Suppressor macrophage (primary cell): ENCODE measurements at places on chromosomes 1 and 21.
A peak's percentile ranks its signal among the peaks of the same experiment; 100 is the strongest.

GRCh38 chr21:46448108-46448507 lies 10.6 kb upstream of the DIP2A start:
- no peak for DNase-seq

DNA sequence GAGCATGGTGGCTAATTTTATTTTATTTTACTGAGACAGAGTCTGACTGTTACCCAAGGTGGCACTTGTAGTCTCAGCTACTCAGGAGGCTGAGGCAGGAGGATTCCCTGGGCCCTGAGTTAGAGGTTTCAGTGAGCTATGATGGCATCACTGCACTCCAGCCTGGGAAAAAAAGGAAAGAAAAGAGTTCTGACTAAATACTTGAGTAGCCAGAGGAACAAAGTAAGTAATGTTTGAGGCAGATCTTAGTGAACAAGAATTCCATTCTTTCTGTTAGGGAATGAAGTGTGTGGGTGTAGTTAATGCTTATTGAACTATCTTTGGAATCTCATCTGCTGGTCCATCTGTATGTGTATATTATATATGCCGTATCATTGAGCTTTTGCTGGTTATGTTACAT lies 13.1 kb upstream of the EVI5 start:
- DNase-seq: no peak

GRCh38 chr1:3257788-3258187 lies 188.8 kb downstream of the PRDM16 start:
- DNase-seq: peak; percentile 1

DNA sequence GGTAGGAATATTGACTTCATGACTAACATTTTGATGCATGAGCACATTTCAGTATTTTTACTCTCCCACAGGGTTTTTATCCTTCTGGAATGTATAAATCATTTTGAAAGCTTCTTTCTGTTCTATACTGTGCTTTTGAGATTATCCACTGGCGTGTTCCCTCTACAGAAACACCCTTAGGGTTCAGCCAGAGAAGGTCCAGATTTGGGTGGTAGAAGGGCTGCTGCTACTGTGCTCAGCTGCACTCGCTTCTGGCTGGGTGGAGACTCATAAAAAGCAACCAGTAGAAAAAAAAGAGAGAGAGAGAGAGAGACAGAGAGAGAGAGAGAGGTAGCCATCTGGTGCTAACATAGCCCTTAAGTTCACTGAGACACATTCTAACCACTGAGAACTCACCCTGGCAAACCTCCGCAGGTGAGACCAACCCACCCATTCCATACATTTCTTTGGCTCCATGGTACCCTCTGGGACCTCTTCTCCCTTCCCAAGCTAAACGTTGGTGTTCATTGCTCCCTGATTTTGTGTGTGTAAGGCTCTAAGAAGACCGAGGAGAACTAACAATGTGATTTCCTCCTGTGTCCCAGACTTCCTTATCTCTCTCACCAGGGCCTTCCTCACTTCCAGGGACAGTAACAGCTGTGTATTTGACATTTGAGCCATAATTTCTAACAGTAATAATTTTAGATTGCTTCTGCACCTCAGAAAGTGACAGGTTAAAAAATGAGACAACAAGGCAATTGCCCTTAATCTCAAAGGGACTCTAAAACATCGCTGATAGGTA lies 7.2 kb downstream of the APCS start:
- no peak for DNase-seq

GRCh38 chr21:40299451-40299850 lies 432.2 kb downstream of the PCP4 start:
- DNase-seq: no peak

- DNase-seq: no peak
Measured at GRCh38 chr1:231487910-231488309, 40.6 kb upstream of the TSNAX start.

DNA sequence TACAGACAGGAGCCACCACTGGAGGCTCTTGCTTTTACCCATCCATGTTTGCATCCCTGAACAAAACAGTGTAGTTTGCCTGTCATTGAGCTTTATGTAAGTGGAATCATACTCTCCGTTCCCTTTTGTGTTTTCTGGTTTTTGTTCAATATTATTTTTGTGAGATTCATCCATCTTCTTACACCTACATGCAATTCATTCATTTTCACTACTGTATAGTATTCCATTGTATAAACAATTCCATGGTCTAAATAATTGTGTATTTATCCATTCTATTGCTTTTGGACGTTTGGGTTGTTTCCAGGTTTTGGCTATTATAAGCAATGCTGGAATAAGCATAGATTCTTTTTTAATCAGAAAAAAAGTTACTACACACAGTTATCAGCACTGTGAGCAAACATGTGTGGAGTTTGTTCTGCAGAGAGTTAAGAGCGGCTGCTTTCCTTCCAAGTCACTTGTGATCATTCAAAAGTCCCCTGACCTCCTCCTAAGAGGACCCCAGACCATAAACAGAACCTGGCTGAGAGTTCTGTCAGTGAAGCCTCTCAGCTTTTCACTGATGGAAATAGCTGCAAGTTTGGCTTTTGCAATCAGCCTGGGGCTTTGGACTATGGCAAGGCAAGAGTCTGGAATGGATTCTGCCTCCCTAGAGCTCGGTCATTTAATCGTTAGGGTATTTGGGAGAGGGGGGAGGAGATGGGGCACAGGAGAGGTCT lies 5.1 kb upstream of the GPR157 start:
- no peak for DNase-seq

GRCh38 chr21:28904961-28905435 lies 87.7 kb downstream of the LTN1 start:
- DNase-seq: no peak

DNA sequence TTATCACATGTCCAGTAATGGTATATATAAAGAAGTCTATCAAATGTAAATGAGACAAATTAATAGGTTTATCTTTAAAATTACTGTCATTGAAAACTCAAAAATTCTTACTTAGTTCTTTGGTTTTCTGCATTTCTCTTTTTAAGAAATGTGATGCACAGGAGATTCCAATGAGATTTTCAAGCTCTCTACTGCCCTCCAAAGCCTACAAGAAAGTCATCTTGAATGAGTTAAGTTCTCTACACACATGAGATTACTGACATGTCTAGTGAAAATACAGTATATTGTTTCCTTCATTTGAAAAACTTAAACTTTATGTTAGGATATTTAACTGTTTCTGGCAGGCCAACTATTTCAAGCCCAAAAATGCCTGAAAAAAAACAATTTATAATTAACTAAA lies 68.8 kb downstream of the ITGB3BP start:
- DNase-seq: no peak

- no peak for DNase-seq
Measured at GRCh38 chr1:184473176-184473966, 86.5 kb downstream of the C1orf21 start.

DNA sequence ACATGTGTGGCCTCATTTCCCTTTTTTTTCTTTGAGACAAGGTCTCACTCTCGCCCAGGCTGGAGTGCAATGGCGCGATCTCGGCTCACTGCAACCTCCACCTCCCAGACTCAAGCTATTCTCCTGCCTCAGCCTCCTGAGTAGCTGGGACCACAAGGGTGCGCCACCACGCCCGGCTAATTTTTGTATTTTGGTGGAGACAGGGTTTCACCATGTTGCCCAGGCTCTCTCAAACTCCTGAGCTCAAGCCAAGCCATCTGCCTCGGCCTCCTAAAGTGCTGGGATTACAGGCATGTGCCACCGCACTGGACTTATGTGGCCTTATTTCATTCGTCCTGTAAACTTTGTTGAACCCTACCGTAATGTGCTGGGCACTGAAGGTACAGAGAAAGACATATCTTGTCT lies 569 bp upstream of the WARS2 start:
- peak; percentile 33 for DNase-seq

DNA sequence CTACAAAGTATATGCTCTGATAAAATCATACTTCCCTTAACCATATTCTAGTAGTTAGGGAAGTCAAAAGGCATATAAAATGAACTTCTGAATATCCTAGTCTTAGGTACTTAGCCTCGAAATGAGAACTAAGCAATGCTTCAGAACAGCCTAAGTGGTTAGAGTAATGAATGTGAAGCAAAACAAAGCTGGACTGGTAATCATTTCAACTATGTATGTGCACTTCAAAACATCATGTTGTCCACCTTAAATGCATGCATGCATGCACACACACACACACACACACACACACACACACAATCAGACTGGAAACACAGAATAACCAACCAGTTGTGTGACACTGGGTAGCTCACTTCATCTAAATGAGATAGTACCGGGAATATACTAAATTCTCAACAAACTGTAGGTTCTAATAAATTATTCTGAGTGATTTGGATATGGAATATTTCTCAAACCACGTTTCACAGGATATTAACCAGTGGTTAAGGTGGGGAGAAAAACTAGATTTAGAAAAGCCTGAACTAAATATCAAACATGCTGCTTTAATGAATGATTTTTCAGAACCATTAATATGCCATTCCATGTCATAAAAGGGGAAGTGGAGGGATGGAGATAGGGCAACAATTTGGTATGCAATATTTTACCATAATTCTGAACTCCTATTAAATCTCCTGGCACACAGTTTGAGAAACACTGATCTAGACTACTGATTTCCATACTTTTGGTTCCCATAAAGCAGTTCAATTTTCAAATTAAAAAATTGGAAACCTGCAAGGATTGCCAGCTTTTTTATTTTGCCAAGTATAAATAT lies 19.5 kb downstream of the RNF115 start:
- peak; percentile 9 for DNase-seq

DNA sequence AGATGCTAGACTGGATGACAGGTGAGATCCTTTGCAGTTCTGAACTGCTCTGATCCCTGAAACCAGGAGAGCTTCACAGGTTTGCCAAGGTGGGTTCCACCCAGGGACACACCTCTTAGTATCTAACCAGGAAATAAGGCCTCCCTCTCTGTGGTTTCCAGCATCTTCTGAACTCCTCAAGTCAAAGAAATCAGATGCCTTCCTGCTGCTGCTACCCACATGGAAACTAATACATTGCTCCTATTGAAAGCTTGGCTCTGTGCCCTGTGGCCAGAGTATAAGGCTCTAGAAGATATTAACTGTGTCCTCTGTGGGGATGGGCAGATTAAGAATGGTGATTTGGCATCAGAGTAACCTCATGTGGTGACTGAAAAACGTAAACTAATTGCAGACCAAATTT lies 75.0 kb upstream of the MRPS6 start:
- no peak for DNase-seq

- no peak for DNase-seq
Measured at GRCh38 chr1:182662121-182662890, 22.1 kb downstream of the RGS8 start.

DNA sequence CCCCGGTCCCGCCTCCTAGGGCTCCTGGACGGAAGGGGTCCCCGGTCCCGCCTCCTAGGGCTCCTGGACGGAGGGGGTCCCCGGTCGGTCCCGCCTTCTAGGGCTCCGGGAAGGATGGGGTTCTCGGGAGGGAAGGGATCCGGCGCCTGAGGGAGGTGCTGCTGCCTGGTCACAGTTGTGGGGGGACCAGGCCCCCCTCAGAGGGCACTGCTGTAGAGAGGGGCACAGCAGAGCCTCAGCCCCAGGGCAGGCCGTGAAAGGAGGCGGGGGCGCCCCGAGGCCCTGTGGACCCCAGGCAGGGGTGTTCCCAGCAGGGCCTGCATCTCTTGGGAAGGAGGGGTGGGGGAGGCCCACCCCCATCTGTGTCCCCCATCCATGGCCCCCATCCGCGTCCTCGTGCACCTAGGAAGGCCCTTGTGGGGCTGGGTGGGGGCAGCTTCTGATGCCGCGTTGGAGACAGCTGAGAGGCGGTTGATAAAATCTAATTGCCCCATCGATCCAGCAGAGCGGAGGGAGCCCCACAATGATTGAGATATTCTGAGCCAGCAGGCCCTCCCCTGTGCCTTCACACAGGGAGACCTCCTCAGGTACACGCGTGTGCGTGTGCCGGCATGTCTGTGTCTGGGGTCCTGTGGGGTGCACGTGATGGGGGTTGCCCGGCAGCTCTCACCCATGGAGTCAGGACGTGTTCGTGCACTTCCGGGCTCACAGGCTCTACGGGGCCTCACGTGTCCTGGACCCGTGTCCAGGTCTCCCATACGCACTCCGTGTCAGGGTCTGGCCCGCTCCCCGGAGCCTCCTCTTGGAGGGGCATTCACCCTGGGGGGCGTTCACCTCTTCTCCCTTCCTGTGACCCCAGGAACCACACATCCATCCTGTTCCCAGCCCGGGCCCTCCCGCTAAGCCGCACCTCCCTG lies 12.9 kb downstream of the SAMD11 start:
- DNase-seq: no peak

GRCh38 chr21:28632755-28633408 lies 359.8 kb downstream of the LTN1 start:
- DNase-seq: no peak

GRCh38 chr21:43778469-43779335 lies 2.6 kb upstream of the CSTB start:
- DNase-seq: peak; percentile 92

DNA sequence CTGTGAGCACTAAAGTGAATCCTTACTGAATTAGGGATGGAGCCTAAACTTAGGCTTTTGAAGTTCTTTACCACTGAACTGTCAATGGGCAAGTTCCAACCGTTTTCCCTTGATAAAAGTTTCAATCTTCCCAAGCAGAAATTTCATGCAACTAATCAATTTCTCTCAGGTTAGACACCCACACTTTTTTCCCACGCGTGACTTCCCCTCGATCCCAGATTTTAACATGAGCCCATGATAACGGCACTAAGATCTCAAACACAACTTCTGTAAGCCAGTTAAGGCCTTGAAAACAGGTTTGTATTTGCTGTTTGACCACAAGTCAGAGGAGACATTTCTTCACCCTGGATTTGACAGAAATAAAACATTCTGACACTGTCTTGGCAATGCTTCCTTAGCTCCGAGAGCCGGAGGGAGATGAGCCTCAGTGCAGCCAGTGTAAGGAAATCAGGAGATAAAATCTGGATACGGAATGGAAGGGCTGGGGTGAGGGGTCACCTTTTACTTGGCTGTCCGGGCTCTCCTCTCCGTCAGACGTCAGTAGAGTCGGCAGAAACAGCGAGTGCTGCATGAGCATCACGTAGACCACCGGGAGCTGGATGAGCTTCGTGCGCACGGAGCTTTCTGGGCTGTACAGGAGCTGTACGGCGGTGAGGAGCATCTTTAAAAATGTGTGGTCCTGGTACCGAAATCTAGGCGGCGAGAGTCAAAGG lies 39.7 kb downstream of the MRAP start:
- DNase-seq: no peak

GRCh38 chr1:109275706-109276345 lies 7.1 kb downstream of the PSRC1 start:
- DNase-seq: no peak

DNA sequence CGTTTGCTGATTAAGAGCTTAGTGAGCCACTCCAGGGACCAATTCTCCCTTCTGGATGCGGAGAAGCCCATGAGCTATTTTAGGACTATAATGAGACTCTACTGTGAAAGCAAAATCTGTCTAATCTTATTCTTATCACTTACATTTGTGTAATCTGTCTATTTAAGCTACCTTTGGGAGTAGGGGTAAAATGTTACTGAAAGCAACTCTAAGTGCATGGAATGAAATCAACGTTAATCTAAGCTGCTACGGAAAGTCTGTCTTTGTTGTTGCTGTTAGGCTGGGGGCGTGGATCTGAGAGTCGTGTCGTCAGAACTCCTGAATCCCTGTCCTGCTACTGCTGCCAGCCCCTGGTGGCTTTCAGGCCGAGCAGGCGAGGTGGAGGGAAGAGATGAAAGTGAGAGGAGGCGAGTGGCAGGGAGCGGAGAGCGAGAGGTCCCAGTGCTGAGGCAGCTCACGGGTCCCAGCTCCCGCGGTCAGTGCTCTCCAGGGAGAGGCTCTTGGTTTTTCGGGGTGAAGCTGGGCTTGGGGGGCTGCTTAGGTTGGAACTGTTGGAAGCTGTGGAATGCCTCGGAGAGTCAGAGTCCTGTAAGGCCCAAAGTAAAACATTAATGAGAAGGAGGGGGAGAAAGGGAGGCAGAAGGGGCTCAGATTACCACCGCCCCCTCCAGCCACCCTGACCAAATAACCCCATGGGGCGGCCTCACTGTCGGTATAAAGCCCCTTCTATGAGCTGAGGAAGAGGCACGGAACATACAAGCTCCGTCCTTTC lies 53.9 kb downstream of the COQ8A start:
- no peak for DNase-seq
